ENCODE measurements at places on chromosomes 3 and 15.

DNA sequence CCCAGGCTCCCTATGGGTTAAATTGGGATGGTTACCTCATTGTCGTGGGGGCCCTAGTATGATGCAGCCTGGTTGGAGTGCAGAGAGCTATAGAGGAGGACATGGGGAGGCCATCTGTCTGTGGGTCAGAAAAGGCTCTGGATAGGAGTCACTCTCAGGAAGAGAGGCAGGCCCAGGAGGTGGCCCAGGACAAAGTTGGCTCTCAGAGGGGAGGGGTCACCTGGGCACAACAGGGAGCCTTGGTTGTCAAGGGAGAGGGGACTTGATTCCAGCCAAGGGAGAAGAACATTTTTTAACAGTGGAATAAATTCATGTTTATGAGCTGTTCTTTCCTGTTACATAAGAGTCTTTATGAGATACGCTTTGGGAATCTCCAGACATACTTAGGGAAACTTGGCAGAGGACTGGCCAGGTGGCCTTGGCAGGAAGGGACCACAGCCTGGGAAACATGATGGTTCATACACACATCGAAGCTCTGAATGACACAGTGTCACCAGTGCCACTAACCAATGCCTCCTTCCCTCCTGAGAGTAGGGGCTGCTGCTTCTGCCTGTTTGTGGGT lies 27.5 kb upstream of the LCTL start:
- DNase-seq, result no peak

- no peak for DNase-seq
Measured at GRCh38 chr15:39672666-39673065, 91.8 kb downstream of the THBS1 start.

DNA sequence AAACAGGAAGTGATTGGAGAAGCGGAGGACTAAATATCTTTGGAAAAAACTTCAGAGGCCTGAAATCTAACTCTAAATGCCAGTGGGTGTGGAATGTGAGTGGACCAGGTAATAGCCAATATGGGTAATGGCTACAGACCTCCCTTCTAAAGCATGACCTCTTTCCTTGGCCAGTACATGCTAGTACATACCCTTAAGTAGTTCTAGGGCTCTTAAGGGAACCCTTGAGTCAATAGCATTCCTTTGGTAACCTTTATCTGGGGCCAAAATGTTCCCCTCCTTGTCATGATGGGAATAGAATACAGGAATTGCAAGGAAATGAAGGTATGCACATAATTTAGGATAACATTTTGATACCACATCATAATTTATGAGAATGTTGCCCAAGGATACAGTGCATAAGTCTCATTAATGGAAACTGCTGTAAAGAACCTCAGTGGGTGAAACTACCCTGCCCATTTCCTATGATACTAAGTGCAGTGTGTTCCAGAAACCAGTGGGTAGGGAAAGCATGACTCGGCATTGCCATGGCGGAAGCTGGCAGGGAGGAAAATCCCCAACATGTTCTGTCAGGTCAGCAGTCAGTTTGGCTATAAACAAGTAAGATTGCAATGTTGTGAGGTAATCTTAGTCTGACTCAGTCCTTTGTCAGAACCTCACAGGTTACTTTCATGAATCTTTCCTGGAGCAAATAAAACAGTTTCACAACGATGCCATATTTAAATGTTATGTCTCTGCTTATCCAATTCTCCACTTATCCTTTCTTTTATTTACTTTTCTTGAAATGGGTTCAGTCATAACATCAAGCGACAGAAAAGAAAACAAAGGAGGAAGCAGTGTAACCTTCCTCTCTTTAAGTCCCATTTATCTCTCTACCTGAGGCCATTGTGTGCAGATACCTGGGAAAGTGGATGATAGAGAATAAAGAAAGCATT lies 23.5 kb upstream of the RAP2B start:
- DNase-seq, result peak; percentile 74

DNA sequence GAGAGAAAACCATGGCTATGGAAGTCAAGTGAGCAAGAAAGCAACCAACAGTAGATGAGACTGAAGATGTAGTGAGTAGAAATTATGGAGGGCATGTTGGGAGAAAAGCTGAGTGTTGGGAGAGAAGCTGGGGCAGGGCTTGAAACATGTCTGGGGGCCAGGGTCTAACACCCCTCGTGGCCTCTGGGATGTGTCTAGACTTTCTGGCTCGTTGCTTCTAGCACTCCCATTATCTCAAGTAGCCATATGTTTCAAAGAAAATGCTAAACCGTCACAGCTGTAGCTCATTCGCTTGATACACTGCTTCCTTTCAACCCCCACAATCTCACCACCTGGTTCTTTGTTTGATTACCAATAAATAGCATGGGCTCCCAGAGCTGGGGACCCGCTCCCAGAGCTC lies 83.8 kb upstream of the BCHE start:
- DNase-seq, result no peak

DNA sequence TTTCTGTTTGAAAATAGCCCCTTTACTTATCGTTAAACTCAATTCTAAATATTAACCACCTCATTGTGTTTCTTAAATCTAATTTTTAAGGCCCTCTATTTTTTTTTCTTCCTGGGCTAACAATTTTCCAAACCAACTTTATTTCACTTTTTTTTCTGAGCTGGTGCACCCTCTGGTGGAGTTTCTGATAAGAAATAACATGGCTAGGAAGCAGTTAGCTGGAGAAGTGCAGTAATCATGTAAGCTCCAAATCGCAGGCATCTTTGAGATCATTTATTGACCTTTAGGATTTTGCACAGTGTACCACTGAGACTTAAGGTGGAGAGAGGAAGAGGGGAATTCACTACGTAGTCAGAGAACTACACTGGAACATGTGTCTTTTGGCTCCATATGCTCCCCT lies 6.4 kb downstream of the TMEM207 start:
- no peak for DNase-seq

GRCh38 chr3:62562017-62562416 lies 188.7 kb upstream of the FEZF2 start:
- no peak for DNase-seq
